ENCODE measurements at places on chromosomes 2 and 18. TPM values are rescaled to one million over a fixed set of nuclear protein-coding genes. Genes with fewer than 3 reads are reported as not detected.

Gene ATP6V1C2
- total RNA-seq = 1.2 TPM

Gene APLF
- total RNA-seq = 11.8 TPM

Gene DCC
- 15.1 TPM for total RNA-seq

Gene PKDCC
- 19.6 TPM for total RNA-seq

Gene CDCA7
- total RNA-seq = 14.3 TPM

Gene VWA3B
- under 0.01 TPM for total RNA-seq

Gene PLCD4
- total RNA-seq = 1.2 TPM

Gene PARD6G
- 9.4 TPM for total RNA-seq

Data from frontal cortex (tissue), 4 donors.